GM19239 (cell line): ENCODE measurements at places on chromosomes 2 and 18.

DNA sequence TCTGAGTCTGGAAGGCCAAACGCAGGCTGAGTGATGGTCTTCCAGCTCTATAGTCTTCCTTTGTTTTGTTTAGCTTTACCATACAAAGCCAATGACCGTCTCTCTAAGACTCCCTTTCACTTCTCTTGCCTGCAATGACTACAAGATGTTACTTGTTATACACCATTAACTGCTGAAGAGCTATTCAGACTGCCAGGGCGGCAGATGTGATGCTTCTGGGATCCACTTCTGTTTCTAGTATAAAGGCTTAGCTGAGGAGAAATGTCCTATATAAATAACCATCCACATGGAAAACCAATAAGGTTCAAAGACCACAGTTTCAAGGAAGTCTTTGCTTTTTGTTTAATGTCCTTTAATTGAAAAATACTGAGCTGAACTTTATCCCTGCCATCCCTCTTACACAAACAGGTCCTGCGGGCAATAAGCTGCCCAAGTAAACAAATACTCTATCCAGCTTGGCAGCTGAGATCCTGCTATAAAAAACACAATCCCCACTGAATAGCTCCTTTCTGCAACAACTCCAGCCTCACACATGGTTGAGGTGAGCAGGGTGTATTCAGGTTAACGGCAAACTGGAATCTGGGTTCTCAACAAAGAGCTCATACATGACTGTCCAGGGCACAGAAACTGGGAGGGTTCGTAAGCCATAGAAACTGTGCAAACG lies 124.6 kb downstream of the VIT start:
- no peak for DNase-seq

- peak; percentile 36 for DNase-seq
Observed at GRCh38 chr2:231397011-231397927, 1.8 kb downstream of the B3GNT7 start.

DNA sequence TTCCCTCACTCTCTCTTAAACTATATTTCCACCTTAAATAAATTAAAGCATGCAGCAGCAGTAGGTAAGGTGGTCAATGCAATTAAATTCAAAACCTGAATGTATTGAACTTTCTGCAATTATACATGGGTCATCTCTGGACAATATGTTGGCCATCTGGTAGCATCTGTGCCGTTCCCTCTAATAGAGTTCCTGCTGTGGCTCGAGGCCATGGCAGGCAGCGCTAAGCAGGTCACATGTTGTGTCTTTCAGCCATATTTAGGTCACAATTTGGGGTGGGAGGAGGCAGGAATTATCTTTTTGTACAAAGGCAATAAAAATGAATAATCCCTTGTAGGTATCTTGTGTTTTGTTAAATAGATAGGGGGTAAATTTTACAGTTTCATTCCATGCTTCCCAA lies 676.2 kb downstream of the ZEB2 start:
- no peak for DNase-seq

- no peak for DNase-seq
Observed at GRCh38 chr2:241592126-241592845, 33.7 kb downstream of the BOK start.

GRCh38 chr2:61368687-61369665 lies 101.9 kb downstream of the USP34 start:
- DNase-seq = no peak

GRCh38 chr2:129559101-129559500 lies 420.4 kb upstream of the RAB6C start:
- no peak for DNase-seq

GRCh38 chr18:39802648-39803229 lies 2152.3 kb upstream of the PIK3C3 start:
- DNase-seq = no peak

GRCh38 chr2:129113776-129114175 lies 795.1 kb upstream of the HS6ST1 start:
- DNase-seq = no peak

GRCh38 chr2:212027681-212028628 lies 510.6 kb downstream of the ERBB4 start:
- DNase-seq = no peak

DNA sequence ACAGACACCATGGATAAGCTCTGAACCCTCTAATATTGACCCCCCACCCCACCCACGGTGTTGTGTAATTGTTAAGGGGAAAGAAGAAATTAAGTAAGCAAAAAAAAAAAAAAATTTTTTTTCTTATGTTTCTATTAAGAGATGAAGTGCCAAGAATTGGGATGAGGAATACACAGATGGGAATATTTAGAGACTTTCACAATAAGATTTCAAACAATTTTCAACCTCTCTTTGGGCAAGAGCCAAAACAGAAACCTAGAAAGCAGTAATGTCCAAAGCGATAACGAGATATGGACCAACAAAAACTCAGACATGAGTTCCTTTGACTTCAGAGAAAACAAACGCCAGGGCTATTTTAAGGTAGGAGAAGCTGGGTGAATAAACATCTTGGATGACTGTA lies 14.4 kb downstream of the PIEZO2 start:
- DNase-seq = no peak

DNA sequence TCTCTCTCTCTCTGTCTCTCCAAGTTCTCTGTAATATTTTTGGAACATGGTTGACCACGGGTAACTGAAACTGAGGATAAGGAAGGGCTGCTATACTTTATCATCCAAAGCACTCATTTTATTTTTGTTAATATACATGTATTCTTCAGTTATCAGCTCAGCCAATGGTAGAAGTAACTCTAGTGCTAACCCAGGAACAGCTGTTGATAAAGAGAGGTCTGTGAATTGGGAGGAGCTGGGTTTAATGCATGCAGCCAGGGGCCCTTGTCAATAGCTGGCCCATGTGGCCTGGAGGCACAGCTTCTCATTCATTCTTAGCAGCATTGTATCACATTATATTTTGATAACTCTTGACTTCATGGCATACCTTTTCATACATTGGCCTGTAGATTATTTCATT lies 401.6 kb downstream of the EPHA4 start:
- DNase-seq = no peak

GRCh38 chr2:32565902-32566301 lies 61.9 kb upstream of the TTC27 start:
- no peak for DNase-seq

GRCh38 chr2:240412211-240412861 lies 23.1 kb upstream of the GPC1 start:
- DNase-seq = no peak

DNA sequence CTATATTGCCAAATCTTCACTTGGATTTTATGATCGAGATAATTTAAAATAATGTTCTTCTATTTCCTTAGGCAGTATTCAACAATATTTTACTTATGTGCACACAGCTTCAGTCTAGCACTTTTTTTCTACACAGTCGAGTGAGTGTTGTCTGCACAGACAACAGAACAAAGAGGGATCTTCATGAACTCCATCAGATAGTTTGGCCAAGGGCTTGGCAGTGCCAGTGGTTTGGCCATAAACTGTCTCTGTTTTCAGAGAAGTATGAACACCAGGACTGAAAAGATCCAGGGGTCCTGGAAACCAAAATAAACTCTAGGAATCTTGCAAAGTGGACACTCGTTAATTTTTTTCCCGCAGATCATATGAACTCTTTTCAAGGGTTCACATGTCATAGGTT lies 547.3 kb downstream of the PLCL1 start:
- no peak for DNase-seq

DNA sequence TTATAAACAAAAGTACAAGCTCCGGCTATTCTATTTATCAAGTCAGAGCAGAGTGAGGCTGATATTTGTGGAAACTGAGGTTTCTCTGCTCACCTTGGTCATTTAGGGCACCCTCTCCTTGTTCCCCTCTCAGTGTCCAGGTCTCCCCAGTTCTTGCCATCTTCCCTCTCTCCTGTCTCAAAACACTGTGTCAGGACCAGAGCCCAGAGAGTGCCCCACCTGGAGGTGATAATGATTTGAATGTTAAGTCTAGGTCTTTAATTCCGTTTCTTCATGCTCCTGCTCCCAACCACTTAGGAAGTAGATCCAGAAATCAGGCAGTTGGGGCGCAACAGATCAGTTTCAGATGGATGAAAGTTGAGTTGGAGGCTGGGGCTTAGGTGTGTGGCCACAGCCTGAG lies 9.2 kb upstream of the ADCY3 start:
- DNase-seq = no peak

GRCh38 chr18:58991167-58991798 lies 126.6 kb downstream of the ZNF532 start:
- no peak for DNase-seq

DNA sequence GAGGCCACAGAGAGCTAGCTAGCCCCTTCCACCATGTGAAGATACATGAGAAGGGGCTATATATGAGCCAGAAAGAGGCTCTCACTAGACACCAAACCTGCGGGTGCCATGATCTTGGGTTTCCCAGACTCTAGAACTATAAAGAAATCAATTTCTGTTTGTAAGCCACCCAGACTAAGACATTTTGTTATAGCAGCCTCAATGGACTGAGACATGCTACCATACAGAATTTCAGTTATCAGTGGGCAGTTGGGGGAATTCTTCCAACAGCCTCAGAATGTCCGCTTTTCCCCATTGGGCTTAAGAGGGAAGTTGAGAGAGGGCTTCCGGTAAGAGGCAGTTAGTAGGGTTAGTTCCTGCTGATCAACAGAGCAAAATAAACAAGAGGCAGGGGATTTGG lies 39.2 kb downstream of the TNP1 start:
- DNase-seq = no peak

DNA sequence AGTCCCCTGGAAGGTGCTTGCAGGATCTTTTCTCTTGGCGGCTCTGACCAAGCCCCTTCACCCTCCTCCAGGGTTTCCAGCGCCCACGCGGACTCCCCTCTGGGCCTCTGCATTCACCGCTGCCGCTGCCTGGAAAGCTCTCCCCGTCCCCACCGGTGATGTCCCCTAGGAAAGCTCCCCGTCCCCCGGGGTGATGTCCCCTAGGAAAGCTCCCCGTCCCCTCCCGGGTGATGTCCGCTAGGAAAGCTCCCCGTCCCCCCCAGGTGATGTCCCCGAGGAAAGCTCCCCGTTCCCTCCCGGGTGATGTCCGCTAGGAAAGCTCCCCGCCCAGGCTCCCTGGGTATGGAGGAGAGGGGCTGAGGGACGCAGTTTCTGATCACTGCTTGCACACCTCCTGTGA lies 27.9 kb downstream of the ZAP70 start:
- no peak for DNase-seq

- no peak for DNase-seq
Observed at GRCh38 chr2:161237392-161238264, 70.6 kb upstream of the PSMD14 start.

DNA sequence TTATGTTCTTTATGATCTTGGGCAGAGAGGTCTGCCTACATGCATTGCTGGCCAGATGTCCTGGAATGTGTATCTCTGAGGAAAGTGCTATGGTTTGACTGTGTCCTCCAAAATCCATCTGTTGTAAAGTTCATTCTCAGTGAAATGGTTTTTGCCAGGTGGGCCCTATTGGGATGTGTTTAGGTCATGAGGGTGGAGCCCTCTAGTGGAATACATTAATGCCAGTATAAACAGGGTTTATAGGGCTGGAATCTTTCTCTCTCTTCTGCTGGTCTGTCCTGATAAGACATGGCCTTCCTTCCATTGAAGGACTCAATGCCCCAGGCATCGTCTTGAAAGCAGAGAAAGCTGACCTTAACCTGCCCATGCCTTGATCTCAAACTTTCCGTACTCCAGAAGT lies 258.5 kb downstream of the RPIA start:
- no peak for DNase-seq
